ENCODE measurements at places on chromosomes 7 and 10. TPM values are rescaled to one million over a fixed set of nuclear protein-coding genes. Genes with fewer than 3 reads are reported as not detected.

SLC18A2 gene
- 0.81 TPM for total RNA-seq

VDAC2 gene
- total RNA-seq: 146 TPM

ADGRA1 gene
- total RNA-seq: 0.10 TPM

TMEM273 gene
- 26.1 TPM for total RNA-seq

ADARB2 gene
- not detected for total RNA-seq

CTNNA3 gene
- 4.8 TPM for total RNA-seq

OPN1SW gene
- total RNA-seq: not detected

CEP55 gene
- total RNA-seq: 1.1 TPM

PAPOLB gene
- 0.24 TPM for total RNA-seq

AMPH gene
- total RNA-seq: 7.3 TPM

TRPV5 gene
- not detected for total RNA-seq

MYO1G gene
- 6.3 TPM for total RNA-seq

PCLO gene
- total RNA-seq: 1.2 TPM

FAM25C gene
- total RNA-seq: not detected

RPA3 gene
- total RNA-seq: 17.0 TPM

SLC26A3 gene
- total RNA-seq: not detected

ZWINT gene
- total RNA-seq: 1.7 TPM

NEBL gene
- total RNA-seq: 3.5 TPM

LUC7L2 gene
- 77.5 TPM for total RNA-seq

ASB10 gene
- total RNA-seq: not detected

FZD1 gene
- total RNA-seq: 17.7 TPM

CDC14C gene
- not detected for total RNA-seq

TMEM184A gene
- total RNA-seq: not detected

MMRN2 gene
- 57.0 TPM for total RNA-seq

SPDYE2 gene
- not detected for total RNA-seq

EGFR gene
- 80.8 TPM for total RNA-seq

OPALIN gene
- not detected for total RNA-seq

CHST3 gene
- 34.9 TPM for total RNA-seq

ODAD2 gene
- total RNA-seq: 5.3 TPM

NUTM2E gene
- total RNA-seq: not detected

Measured in posterior vena cava (tissue), 2 donors.